ENCODE measurements at places on chromosomes 7 and 10. TPM values are rescaled to one million over a fixed set of nuclear protein-coding genes. Genes with fewer than 3 reads are reported as not detected.

HOXA7 gene
- polyA plus RNA-seq: 3.8 TPM

DNA sequence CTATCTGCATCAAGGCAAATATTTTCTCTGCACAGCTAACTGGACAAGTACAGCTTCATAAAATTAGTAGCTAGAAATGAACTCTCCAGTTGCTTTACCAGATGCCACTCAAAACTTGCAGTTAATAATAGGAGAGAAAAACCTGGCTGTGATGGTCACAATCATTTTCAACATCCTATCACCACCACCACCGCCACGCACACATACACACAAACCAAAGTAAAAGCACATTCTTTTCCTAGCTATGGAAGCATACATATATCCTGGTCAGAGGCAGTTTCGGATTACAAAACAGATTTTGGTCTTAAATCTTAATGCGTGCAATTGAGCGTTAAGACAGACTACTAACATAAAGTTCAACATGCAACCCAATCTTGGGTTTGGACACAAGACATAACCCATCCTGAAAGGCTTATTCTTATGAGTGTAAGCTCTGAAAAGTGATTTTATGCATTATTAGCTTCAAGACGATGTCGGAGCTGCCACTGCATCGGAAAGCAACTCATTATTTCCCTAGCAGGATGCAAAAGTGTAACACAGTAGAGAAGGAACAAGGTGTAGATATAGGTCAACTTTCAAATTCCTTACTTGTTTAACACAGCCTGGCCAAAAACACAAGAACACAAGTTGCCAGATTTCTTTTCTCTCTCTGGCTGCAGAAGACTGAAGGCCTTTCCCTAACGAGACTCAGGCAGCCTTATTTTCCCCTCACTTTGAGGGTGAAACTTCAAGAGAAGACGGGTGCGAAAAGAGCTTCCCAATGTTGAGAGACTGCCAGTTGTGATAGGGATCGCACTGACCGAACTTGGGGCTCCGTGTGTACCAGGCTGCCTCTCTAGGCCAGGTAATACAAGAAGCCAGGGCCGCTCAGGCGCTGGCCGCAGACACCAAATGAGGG, 1.2 kb downstream of the CACUL1 start:
- no peak for DNase-seq

GRCh38 chr10:33368086-33368485, 33.6 kb upstream of the NRP1 start:
- DNase-seq: no peak

GRCh38 chr7:105106473-105106872, 92.5 kb downstream of the KMT2E start:
- no peak for DNase-seq

DNA sequence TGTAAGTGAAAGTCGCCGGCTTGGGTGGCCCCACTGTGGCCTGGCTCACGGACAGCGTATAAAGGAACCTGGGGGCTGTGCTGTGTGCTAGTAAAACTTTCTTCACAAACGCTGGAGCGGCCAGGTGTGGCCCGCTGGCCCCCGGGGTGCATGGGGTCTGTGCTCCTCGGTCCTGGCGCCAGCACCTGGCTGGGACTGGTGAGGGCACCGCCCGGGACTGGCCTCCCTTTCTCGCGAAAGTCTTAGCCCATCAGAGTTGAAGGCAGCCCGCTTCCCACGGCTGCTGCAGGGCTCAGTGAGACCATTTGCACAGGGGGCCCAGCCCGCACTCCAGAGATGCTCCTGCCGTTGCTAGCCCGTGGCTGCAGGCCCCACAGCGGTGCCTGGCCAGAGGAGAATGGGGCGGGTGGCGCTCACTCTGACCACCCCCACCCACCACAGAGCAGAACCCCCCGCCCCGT, 5.8 kb downstream of the PWWP2B start:
- no peak for DNase-seq

DNA sequence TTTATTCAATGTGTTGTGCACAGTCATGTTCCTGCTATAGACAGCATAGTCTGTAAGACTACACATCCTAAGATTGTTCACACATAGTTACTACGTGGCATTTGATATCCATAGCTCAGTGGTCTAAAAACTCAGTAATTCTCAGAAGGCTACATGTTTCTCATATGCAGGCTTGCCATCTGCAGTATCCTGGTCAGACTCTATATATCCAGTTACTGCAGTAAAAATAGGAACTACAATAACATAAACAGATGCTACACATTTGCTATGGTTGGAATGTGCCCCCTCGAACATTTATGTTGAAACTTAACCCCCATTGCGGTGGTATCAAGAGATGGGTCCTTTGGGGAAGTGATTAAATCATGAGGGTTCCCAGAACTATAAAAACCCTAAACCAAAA, 1377.8 kb upstream of the LRRTM3 start:
- DNase-seq: no peak

GRCh38 chr10:126204320-126204719, 184.0 kb downstream of the ADAM12 start:
- DNase-seq: peak; percentile 61

PNLIPRP1 gene
- polyA plus RNA-seq: not detected

- no peak for DNase-seq
Observed at GRCh38 chr7:2813350-2814185, 30.5 kb downstream of the GNA12 start.

- no peak for DNase-seq
Observed at GRCh38 chr7:28296571-28297483, 115.5 kb upstream of the CREB5 start.

DNA sequence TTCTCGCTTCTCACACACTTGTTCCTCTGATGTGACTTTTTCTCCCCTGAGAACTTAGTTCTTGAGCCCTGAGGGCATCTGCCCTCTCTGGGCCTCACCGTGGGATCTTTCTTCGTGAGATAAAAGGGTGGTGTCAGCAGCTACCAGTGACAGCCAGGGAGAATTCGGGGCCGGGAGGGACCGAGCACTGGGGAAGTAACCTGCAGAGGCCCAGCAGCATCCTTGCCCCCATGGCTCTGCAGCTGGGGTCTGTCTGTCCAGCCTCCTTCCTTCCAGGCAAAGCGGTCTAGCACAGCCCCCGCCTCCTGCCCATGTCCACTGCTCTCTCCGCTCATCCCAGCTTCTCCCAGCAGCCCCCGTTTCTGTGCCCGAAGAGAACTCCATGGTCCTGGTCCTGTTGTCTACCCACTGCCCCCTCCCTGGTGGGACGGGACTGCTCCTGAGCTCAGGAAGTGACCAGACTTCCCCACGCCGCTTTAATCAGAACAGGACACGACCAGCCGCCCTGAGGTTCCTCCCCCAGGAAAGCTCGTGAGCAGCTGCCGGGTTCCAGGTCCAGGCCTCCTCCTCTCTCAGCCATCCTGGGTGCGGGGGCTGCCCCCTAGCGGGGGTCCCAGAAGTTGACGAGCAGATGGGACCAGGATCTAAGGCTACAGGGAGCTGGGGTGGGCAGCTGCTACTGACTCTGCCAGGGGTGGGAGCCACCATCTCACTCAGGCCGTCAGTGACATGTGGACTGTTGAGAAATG, 187.5 kb downstream of the WDR37 start:
- no peak for DNase-seq

DNA sequence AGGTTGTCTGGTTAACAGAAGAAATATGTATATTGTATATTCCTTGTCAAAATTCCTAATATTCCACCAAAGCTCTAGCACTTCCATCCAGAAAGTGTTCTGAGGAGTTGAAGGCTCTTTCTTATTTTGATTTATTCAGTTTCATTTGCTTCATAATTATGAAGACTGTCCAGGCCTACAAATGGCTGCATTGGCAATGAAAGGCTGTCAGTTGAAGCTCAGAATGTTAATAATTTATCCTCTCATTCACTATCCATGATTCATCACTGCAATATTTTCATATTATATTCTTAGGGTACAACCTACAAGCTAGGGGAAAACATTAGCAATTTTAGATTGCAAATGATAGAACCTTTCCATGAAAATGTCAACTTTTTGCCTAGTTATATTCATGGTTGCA, 57.3 kb downstream of the ARID5B start:
- no peak for DNase-seq

- no peak for DNase-seq
Observed at GRCh38 chr10:61304746-61305145, 148.4 kb downstream of the TMEM26 start.

CALCR gene
- not detected for polyA plus RNA-seq

GDF2 gene
- not detected for polyA plus RNA-seq

- DNase-seq: peak; percentile 98
Observed at GRCh38 chr7:33979807-33980355, 74.5 kb downstream of the BMPER start.

- no peak for DNase-seq
Observed at GRCh38 chr7:5284304-5285281, 1.9 kb downstream of the SLC29A4 start.

- no peak for DNase-seq
Observed at GRCh38 chr7:142760071-142760642, 10.6 kb upstream of the PRSS2 start.

- no peak for DNase-seq
Observed at GRCh38 chr10:78403781-78404180, 370.1 kb downstream of the RPS24 start.

FZD8 gene
- 2.0 TPM for polyA plus RNA-seq

DNA sequence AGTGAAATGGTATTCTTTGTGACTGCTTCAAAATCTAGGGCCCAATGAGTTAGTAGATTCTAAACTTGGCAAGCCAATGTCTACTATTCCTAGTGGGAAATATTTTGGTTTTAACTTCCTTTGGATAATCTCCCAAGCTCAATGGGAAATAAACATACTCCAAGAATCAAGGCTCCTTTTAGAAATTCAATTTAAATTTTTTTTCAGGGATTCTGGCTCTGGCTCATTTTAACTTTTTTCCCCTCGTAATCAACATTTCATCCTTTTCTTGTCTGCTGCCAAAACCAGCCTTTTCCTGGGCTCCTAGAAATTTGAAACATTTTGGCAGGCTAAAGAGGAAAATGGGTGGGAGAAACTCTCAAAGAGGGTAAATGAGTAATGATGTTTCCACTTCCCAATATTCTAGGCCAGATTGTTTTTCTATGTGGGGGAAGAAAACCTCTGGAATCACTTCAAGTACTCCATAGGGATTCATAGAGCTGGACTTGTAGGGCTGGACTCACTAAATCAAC, 85.6 kb upstream of the AGR3 start:
- DNase-seq: no peak

GRCh38 chr10:114276671-114277070, 37.6 kb downstream of the VWA2 start:
- no peak for DNase-seq

DNA sequence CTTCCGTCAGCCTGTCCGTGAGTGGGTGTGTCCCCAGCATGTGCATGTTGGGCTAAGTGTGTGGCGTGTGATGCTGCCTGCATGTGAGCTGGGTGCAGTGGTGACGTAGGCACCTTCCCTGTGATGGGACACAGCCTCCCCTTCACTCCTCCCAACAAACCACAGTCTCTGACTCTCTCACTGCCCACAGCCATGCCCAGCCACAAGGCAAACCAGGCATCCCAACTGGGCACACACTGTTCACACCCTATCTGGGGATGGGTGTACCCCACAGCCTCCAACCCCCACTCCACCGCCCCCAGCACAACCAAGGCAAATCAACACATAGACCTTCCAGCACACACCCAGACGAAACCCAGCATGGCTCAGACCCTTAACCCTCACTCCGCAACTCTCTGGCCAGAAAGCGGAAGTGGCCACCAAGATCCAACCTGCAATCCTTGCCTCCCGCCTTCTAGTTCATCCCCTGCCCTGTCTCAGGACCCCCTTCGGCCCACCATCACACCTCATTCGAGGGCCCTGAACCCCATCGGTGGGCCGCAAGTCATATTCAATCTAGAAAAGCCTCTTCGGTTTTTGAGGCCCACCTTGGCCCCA, 10.4 kb downstream of the PSD start:
- DNase-seq: no peak

DNA sequence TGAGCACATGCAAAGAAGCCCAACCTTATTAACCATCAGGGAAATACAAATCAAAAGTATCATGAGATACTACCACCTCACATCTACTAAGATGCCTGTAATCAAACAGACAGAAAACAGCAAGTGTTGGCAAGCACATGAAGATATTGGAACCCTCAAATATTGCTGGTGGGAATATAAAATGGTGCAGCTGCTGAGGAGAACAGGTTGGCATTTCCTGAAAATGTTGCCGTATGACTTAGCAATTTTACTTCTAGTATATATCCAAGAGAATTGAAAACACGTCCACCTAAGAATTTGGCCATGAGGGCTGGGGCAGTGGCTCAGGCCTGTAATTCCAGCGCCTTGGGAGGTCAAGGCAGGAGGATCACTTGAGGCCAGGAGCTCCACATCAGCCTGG, 39.4 kb upstream of the TNRC18 start:
- no peak for DNase-seq

KLF14 gene
- polyA plus RNA-seq: 0.01 TPM

GPR22 gene
- polyA plus RNA-seq: not detected

DNA sequence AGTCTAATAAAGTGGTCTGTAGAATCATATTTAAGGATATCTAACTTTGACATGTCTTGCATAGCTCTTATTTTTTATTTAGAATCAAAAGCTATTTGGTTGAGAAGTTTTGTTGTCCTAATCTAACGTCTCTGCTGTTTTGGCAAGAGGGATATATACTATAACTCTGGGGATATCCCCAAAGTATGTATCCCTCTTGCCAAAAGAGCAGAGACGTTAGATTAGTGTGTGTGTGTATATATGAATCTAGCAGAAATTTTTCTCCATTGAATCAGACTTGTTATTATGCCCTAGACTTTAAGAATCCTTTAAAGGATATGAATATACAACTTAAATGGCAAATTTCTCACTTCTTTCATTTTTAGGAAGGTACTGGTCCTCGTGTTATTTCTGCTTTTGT, 9.6 kb downstream of the SMC3 start:
- DNase-seq: no peak

HECW1 gene
- polyA plus RNA-seq: not detected

- no peak for DNase-seq
Observed at GRCh38 chr10:62302760-62303159, 34.1 kb upstream of the RTKN2 start.
